NCI-H1930 (cell line): ENCODE measurements at places on chromosomes 3 and 15.

- no peak for DNase-seq
Measured at GRCh38 chr15:86773736-86774135, 694.1 kb downstream of the AGBL1 start.

DNA sequence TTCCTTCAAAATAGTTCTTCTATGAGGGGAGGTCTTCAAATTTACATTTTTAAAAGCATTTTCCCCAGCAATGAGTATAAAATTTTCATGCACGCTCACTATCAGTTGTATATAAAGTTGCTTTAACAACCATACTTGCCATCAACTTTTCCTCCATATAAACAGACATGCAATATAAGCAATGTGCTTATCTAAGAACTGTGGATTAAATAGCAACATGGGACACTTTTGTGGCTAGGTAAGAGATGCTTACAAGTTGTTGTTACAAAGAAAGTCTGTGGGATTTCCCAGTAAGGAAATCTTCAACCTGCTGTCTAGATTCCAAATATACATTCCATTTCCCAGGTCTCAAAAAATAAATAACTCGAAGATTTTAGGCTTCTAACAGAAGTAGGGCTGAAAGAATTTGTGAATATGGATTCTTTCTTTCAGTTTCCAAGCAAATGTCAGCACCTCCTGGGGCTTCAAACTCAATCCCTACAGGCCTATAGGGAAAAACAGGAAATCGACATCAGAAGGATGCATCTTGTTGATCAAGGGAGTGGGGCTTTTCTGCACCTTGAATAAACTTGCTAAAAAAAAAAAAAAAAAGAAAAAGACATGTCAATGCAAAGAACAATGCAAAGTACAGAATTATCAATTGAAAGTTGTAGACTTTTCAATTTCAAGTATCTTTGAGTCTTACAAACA, 16.1 kb downstream of the TNIK start:
- no peak for DNase-seq

- no peak for DNase-seq
Measured at GRCh38 chr3:182979103-182979673, 1.1 kb downstream of the DCUN1D1 start.

DNA sequence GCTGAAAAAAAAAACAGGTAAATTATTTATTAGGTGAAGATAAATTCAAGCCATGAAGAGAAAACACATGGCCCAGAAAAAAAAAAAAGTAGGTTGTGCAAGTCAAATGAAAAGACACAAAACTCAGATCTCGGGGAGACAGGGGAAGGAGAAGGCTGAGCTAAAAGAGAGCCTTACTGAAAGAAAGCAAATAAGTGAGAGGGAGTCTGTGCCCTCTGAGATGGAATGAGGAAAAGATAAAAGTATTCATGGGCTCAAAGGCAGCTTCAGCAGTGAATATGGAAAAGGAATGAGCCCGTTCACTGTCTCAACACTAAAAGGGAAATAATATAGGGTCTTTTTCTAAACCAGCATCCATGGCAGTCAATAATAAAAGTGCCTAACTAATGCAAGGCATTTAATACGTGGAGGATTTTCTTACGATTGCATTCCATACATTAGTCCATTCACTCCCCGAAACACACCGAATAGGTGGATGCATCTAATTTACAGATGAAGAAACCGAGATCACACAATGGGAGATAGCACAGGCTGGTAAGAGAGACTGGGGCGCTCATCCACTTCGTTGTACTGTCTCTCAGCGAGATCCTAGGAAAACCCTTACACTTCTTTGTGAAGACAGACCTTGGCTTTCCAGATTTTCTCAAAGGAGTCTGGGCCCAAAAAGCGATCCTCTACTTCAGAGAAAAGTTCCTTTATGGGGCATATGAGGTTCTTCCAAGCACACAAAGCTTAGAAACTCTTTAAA, 1.1 kb downstream of the TFDP2 start:
- DNase-seq: no peak

GRCh38 chr3:80978216-80978969, 783.1 kb downstream of the GBE1 start:
- peak; percentile 24 for DNase-seq

DNA sequence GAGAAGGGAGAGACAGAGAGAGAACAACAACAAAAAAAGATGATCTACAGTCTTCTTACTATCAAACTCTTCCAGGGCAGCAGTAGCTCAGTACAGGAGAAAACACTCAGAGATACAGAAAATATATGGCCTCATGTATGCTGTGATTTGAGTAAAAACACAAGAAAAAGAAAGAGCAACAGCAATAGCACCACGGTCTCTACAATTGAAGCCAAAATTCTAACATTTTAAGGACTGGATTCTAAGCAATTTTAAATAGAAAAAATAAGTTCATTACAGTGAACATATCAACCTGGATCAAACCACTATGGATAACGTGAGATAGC, 43.5 kb upstream of the ALCAM start:
- DNase-seq: no peak

DNA sequence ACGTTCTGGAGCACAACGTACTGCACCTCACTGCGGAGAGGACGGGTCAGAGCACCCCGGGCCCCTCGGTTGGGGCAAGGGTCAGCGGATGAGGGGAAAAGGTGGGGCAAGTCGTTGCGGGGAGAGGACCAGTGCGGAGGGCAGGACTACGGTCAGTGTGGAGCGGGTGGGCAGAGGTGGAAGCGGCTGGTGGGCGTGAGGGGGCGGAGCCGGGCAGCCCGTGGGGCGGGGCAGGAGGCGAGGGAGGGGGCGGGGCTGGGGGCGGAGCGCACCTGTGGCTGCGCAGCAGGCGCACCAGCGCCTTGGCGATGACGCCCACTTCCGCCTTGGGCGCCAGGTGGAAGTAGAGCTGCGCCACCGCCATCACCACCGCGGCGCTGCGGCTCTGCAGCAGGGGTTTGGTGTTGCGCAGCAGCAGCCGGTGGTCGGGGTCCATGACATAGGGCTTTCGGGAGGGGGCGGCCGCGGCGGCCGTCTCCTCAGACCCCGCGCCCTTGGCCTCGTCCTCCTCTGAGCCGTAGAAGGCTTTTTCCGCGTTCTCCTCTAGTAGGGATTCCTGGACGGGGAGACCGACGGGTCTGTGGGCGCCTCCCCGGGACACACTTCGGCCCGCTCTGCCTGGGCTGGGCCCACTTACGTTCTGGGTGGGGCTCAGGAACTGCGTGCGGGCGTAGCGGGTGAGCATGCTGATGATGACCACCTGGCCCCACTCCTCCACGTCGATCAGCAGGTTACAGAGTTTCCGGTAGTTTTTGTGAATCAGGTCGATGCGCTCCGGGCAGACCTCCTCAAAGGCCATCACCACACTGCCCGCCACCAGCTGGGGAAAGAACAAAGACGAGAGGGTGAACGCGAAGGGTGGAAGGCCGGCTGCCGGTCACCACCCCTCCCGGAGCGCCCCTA, 29.2 kb downstream of the AP3B2 start:
- peak; percentile 88 for DNase-seq

DNA sequence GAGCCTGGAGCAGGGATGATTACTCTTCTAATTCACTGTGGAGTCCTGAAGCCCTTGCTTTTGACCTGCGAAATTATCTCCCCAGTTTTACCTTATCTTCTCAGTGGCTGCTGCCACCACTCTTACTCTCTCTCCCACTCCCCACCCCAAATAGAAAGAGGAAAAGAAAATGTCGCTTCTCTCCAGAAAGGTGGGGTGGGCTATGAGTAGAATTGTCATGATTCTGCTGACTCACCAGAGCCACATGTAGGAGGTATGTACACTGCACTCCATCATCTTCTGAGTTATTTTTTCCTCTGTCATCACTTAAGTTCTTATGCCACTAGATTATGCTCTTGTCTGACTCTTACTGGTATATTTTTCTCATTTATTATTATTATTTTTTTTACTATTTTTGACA, 43.9 kb upstream of the TMEM158 start:
- no peak for DNase-seq

GRCh38 chr3:164095279-164095678, 983.0 kb downstream of the SI start:
- no peak for DNase-seq

GRCh38 chr3:98343647-98344507, 9.8 kb upstream of the OR5K4 start:
- peak; percentile 0 for DNase-seq

GRCh38 chr15:90664650-90665287, 52.4 kb upstream of the BLM start:
- DNase-seq: no peak

GRCh38 chr3:157559401-157559800, 56.2 kb upstream of the VEPH1 start:
- no peak for DNase-seq

DNA sequence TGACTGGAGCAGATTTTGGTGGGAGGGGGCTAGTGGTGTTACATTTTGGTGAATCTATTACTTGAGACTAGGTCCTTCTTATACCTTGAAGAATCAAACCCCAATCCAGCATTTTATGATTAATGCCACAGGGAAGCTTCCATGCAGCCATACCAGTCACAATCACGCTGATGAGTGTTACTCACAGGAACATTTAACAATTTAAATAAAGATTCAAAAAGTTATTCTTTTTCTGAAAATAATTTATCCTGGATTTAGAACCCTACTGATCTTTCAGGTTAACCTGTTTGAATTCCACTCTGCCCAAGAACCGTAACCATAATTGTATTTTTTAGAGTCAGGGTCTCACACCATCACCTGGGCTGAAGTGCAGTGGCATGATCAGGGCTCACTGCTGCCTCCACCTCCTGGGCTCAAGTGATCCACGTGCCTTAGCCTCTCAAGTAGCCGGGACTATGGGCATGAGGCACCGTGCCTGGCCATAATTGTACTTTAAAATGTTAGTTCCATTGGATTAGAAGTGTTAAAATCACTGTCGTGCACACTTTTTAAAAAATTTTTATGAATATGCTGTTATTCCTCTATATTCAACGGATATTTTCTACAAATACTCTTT, 929 bp upstream of the MTMR10 start:
- peak; percentile 1 for DNase-seq

DNA sequence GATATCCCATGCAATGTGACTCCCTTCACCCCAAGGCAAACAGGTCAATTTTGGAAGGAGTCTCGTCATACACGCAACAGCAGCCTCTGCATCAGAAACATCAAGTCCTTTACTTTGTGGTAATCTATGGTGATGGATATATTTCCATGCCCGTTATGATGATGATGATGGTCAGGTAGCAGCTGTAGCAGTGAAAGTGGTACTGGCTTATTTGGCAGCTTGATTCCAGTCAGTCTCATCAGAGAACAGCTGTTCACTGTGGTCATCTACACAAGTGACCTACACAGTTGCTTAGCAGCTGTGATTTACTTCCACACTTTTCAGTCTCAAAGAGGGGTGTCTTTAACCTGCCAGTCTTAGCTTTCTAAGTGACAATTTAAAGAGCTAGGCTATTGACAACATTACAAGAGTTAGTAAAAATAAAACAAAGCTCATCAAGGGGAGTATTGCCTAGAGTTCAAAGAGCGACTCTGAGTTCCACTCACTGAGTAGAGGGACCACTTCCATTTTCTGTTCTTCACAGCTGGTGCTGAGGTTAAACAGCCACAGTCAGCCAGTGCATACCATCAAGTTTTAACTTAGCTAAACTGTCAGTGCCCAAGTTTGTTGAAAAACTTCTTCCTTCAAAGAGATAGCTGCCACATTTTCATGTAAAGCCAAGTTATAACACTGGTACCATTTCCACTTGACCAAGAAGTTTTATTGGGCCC, 587.4 kb upstream of the KCNMB2 start:
- DNase-seq: no peak

GRCh38 chr3:24340161-24340560, 154.5 kb downstream of the THRB start:
- no peak for DNase-seq

DNA sequence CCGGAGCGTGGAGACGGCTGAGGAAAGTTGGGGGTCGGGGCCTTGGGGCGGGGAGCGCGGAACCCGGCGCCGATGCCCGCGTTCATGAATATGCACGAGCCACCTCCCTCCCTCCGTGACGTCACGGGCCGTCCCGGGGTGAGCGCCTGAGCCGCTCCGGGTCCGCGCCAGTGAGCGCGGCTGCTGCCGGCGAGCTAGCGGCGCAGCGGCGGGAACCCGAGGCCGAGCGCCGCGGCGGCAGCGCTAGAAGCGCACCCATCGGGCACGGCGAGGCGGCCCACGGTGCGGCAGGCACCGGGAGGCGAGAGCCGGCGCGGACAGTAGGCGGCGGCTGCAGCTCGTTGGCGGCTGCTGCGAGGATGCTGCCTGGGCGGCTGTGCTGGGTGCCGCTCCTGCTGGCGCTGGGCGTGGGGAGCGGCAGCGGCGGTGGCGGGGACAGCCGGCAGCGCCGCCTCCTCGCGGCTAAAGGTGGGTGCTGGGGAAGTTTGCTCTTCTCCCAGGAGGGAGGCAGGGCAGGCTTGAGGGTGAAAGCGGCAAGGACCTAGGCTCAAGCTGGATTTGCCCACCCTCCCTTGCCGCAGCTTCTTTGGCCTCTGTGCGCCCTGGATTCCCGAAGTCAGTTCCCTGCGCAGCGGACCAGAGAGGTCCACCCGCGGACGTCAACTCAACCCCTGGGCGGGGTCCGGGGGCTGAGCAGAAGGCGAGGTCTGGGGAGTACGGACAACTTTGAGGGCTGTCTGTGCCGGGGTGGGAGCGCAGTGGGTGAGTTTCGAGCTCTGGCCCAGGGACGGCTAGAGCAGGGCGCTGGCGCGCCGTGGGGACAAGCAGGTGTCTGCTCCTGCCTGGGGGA, at the start of gene CLSTN2:
TSS of gene CLSTN2 (plus strand) at position 170 of the 850 bp plus-strand sequence.
- DNase-seq: peak; percentile 58

GRCh38 chr15:66703540-66703941, 1.5 kb downstream of the SMAD6 start:
- DNase-seq: no peak

GRCh38 chr3:28612232-28612631, 263.6 kb upstream of the AZI2 start:
- peak; percentile 17 for DNase-seq
